Cerebellar nuclear complex (tissue), 1 donor: ENCODE measurements at places on chromosomes 2 and 18.
A peak's percentile ranks its signal among the peaks of the same experiment; 100 is the strongest.

GRCh38 chr2:147352264-147353071 lies 492.4 kb upstream of the ACVR2A start:
- DNase-seq: no peak

- DNase-seq: no peak
These were observed 35.3 kb downstream of the GALNT1 start for GRCh38 chr18:35616664-35617423.

DNA sequence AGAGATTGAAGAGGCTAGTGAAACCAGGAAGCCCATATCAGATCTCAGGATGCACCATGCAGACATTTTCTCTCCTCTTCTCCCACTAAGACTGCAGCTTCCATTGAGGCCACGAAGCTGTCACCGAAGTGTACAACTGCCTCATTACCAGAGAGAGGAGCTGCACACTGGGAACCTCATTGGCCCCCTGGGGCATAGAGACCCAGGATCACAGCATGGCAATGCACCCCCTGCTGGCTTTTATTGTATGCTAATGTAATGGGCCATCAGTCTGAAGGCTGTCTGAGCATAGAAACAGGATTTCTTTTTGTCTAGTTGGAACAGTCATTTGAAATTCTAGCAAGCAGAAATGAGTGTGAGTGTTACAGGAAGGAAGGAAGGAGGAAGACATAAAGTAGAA lies 861.6 kb upstream of the CELF4 start:
- no peak for DNase-seq

- no peak for DNase-seq
These were observed 298.9 kb downstream of the DSEL start for GRCh38 chr18:67217551-67218166.

DNA sequence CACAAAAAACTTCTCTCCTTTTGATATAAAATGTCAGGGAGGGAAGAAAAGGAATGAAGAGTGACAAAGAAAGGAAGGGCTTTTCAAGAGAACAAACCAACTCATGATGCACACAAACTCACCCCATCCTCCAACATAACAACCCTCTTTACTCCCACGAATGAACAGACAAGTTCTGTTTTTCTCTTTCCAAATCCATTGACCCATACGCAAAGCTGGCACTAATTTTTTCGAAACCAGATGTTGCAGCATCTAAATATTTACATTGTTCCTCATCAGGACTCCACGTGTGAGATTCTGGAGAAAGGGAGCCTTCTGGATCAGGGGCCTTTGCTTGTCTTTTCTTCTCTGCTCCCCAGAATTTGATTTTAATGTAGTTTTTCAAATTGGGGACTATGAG lies 143.3 kb upstream of the BCL2L11 start:
- DNase-seq: no peak

GRCh38 chr18:7590826-7591560 lies 23.9 kb downstream of the PTPRM start:
- DNase-seq: no peak

DNA sequence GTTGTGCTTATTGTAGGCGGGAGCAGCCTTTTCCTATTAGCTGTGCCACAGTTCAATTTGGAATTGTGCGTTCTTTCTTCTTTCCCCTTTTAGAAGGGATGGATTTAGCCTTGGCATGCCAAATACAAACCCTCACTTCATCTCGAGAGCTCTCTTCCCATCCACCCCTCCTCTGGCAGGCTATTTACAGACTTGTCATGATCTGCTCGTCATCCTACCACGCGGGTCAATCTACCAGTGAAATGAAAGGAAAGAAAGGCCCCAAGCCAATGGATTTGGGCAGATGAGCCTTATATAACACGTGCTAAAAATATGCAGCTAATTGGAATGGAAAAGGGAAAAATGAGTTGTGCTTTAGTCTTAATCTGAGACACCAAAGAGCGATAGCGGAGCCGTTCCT lies 277.5 kb downstream of the PRKCE start:
- DNase-seq: peak; percentile 94

- DNase-seq: no peak
These were observed 16.4 kb upstream of the CYS1 start for GRCh38 chr2:10096641-10097040.

DNA sequence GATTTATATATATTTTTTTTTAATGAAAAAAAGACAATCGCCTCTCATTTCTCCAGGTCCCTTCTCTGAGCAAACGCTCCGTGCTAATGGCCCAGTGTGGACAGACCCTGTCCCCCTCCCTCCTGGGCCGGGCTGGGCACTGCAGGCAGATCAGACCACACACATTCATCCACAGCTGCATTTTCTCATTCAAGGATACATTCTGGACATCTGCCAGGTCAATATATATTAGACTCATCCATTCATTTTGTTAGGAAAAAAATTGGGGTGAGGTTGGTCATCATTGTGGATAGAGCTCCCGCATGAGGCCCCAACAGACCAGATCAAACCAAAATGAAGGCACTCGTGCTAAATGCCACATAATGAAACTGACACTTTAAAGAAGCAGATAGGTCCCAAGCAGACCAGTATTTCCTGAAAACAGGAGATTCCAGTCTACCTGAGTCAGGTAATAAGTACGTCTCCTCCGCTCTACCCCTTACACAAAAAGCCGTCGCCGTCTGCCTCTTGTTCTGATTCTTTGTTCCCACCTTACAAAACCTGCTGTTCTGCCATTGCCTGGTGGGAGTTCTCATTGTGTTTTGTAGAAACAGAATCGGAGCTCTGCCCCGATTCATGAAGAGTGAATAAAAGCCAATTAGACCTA lies 15.4 kb upstream of the OTOS start:
- DNase-seq: no peak

DNA sequence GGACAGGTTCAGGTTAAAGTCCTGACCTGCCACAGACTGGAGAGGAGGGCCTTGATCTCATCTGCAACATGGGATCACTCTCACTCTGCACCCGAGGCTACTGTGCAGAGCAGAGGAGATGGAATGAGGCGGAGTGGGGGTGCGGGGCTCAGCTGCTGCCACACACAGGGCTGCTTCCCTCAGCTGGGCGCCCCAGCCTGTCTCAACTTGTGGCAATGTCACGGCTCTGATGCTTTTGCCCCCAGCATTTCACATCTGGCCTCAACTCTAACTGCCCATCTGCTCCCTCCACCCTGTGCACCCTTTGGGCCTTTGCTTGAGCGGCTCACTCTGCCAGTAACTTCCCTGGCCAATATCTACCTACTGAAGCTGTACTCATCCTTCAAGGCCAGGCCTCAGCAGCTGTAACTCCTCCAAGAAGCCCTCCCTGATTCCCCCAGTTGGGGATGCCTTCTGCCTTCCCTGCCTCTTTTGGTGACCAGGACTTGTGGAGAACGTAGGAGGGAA lies 70.3 kb downstream of the POLR1A start:
- no peak for DNase-seq

- no peak for DNase-seq
These were observed 42.5 kb downstream of the COPS8 start for GRCh38 chr2:237128026-237128703.

DNA sequence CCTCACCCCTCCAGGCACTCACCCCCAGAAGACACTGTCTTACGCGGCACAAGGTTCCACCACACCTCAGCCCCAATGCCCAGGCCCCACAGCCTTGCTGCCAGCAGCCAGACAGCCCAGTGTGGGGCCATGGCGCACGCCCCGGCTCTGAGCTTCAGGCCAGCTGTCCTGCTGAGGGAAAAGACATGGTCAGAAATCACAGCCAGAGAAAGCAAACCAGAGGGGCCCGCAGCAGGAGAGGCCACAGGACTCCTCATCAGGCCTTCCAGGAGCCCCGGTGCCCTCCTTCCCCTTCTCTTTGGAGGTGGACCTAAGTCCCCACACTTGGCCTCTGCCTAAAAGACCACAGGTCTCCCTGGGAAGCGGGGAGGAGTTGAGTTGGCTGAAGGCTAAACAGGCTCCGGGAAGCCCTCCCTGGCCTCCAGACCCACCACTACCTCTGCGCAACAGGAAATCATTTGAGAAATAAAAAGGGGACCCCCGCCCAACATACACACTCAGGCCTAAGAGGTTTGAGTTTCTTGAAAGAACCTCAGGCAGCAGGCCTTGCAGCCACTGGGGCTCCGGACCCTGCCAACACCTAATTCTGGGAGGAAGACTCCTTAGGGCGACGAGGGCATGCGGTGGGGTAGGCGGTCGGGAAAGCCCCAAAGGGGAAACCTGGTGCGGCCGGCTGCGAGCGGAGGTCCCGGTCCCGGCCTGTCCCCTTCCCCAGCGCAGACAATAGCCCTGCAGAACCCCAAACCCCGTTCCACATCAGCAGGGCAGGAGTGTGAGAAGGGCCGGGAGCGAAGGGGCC lies 1.9 kb downstream of the SEMA4C start:
- peak; percentile 20 for DNase-seq

- DNase-seq: no peak
These were observed 8.4 kb upstream of the TMEM185B start for GRCh38 chr2:120231564-120231973.

GRCh38 chr2:191061381-191061980 lies 47.5 kb upstream of the STAT1 start:
- no peak for DNase-seq

- DNase-seq: no peak
These were observed 925 bp downstream of the SESTD1 start for GRCh38 chr2:179263446-179264367.

- no peak for DNase-seq
These were observed 74.8 kb upstream of the ST6GAL2 start for GRCh38 chr2:106960683-106961161.

DNA sequence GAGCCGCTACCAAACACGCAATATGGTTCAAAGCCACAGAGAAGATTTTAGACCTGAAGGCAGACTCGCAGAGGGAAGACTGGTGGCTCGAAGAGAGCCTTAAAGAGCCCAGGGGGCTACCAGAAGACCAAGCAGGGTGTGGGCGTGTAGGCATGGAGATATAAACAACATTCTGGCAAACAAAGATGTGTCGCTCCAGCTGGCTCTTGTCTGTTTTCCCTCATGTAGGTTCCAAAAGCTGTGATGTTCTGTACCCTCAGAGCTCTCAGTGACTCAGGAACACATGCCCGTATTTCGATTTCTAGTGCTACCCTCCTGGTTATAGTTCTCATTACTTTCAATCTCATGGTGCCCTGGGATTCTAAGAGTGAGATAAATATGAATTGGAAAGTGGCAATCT lies 44.5 kb downstream of the DOCK10 start:
- DNase-seq: no peak

DNA sequence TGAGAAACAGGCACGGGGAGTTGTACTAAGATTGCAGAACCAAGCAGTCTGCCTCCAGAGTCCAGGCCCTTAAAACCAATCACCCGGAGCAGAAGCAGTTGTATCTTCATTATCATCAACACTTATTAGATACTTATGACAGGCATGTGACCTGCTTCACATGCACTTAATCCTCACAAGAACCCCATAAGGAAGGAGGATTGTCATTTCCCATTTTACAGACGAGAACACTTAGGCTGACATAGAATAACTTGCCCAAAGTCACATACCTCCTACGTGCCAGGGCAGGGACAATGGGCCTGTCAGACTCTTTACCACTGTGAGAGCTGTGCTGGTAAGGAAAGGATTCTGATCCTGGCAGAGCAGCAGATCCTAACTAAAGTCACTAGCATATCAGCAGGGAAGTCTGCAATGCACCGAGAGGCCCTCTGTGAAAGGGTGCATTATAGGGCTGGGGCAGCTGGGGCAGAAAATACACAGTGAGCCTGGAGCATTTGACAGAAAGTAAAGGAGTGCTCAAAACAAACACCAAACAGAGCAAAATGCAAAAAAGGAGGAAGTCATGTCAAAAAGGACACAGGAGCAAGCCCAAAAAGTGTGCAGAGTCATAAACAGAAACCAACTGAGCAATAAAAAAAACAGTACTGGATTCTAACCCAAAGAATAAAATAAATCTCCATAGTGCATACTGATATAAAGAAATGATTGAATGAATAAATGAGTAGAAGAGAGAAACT lies 55.9 kb upstream of the SP3 start:
- DNase-seq: no peak

DNA sequence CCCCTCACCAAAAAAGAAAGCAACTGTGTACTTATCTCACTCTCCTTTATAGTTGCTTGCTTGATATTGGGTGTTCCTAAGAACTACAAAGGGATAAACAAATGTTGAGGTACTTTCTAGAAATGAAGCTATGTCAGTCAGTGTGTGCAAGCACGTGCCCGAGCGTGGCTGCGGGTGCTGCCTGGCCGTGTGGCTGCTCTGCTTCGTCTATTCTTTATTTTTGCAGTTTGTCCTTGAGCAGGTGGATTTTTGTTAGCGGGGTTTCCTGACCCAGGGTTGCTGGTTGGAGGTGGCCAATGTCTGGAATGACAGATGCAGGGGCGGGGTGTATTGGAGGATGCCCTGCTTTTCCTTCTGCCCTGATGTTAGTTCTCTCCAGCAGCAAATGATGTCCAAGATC lies 62.6 kb downstream of the ACOXL start:
- no peak for DNase-seq

- DNase-seq: no peak
These were observed at the start of gene BARD1 for GRCh38 chr2:214808981-214809750. BARD1 (minus strand) TSS chr2:214809683; CDS start chr2:214809569, 114 bp downstream.

DNA sequence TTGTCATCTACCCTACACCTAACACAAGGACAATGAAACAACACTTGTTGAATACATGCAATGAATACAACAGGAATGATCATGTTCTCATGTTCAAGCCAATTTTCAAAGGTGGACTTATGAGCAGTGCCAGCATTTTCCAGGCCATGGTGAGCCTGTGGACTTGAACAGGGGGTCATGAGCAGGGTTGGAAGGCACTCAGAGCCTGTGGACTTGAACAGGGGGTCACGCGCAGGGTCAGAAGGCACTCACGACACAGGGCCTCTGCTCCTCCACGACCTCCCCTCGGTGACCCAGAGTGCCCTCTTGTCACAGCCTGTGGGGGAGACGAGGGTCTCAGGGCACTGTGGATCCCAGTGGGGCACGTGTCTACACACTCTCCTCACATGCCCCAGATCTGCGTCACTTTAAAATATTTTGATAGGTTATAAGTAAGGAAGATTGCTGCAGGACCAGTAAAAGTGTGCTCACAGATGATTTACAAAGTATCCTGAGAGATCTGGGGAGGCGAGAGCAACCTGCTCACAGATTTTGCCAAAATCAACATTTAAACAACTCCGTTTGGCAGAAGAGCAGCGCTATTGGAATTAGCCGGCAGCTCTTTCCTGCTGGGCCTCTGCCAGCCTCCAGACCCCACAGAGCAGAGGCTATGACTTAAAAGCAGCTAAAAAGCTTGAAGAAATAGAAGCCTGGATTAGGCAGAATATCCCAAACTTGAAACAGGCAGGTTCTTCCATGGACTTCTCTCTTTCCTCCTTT lies 121.9 kb downstream of the TMEM18 start:
- DNase-seq: no peak
